Caco-2 (cell line): ENCODE measurements at places on chromosomes 5 and 9. TPM values are rescaled to one million over a fixed set of nuclear protein-coding genes. Genes with fewer than 3 reads are reported as not detected.

PTRH1 gene
- total RNA-seq, result 8.7 and 11.2 TPM in 2 replicates

- H3K4me3 ChIP-seq, result no peak overlapping the region
- no peaks in the 10 kb centered on the region for H3K4me1 ChIP-seq
- no peaks in the 10 kb centered on the region for H3K36me3 ChIP-seq
Measured at GRCh38 chr9:31486630-31487029, 897.8 kb upstream of the ACO1 start.

FRMPD1 gene
- total RNA-seq, result not detected in 2 replicates

DNA sequence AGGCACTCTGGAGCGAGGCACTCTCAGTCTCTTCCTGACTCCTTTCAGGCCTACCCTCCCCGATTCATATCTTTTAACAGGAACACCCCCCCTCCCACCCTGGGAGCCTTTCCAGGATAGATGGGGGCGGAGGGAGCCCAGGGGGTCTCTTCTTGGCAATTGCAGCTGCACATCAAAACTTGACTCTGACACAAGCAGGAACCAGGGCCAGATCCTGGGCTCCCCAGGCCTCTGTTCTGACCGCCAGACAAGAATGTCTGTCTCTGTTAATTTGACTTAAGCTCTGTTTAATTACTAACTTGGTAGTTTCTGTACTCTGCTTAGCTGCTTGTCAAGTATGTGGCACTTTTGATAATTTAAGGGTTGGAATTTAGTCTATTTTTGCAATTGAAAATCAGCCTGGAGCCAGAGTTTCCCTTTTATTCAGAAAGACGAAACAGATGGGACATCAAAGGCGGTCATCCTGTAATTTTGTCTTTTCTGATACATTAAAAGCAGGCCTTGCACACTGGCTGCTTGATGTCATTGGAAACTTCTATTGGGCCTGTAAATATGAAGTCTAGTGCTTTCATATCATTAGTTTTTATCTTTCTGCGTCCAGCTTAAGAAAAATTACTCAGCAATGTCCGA lies 43.3 kb downstream of the ACTL7B start:
- no peak for DNase-seq
- H3K4me3 ChIP-seq, result no peak overlapping the region
- H3K4me1 ChIP-seq, result no peaks in the 10 kb centered on the region
- H3K36me3 ChIP-seq, result no peaks in the 10 kb centered on the region

- no peak for DNase-seq
- no peak overlapping the region for H3K4me3 ChIP-seq
Measured at GRCh38 chr5:96852759-96853158, 23.5 kb upstream of the ERAP2 start.

DNA sequence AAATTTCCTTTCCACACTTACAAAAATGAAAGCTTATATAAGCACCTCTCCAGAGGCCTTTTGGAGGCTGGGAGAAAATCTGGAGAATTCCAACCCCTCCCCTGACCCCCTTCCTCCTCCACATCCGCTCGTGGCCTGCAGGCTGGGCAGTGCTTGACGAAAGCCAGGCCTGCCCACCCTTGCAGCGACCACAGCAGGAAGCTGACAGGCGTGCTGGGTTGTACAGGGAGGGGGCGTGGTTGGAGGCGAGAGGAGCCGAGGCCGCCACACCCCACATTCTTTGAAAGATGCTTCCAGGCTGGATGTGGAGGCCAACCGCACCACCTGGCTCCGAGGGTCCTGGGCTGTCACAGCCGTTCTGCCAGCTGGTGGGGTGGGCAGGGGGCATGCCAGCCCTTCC lies 47.8 kb upstream of the IER5L start:
- peak overlapping the region; percentile 9 for H3K27ac ChIP-seq
- H3K4me1 ChIP-seq, result peaks cover 16% of the 10 kb centered on the region
- H3K36me3 ChIP-seq, result no peaks in the 10 kb centered on the region
- no peak overlapping the region for H3K4me3 ChIP-seq
- peak; percentile 38 for DNase-seq

GRCh38 chr5:8094304-8094703 lies 225.4 kb downstream of the MTRR start:
- H3K36me3 ChIP-seq, result no peaks in the 10 kb centered on the region
- H3K27ac ChIP-seq, result no peak overlapping the region
- no peaks in the 10 kb centered on the region for H3K4me1 ChIP-seq
- DNase-seq, result no peak
- no peak overlapping the region for H3K4me3 ChIP-seq

GRCh38 chr5:54956922-54957321 lies 28.5 kb downstream of the ESM1 start:
- no peak for DNase-seq
- no peak overlapping the region for H3K27ac ChIP-seq
